ENCODE measurements at places on chromosomes 16 and 17.

- DNase-seq = no peak
These were observed 295.7 kb upstream of the FOXF1 start for GRCh38 chr16:86214326-86215232.

- DNase-seq = no peak
These were observed 627 bp upstream of the TSPOAP1 start for GRCh38 chr17:58329035-58329809.

- DNase-seq = no peak
These were observed at the start of gene CRYBA1 for GRCh38 chr17:29246628-29247027. TSS of gene CRYBA1 (plus strand) at chr17:29246859. CDS start at chr17:29246864, 5 bp downstream.

- no peak for DNase-seq
These were observed 197.6 kb downstream of the MSI2 start for GRCh38 chr17:57453841-57454425.

GRCh38 chr16:5490499-5490898 lies 392.9 kb upstream of the EEF2KMT start:
- DNase-seq = no peak

GRCh38 chr17:47713980-47714700 lies 18.9 kb upstream of the TBX21 start:
- no peak for DNase-seq

GRCh38 chr17:74780443-74781238 lies 4.5 kb upstream of the NAT9 start:
- DNase-seq = peak; percentile 52

DNA sequence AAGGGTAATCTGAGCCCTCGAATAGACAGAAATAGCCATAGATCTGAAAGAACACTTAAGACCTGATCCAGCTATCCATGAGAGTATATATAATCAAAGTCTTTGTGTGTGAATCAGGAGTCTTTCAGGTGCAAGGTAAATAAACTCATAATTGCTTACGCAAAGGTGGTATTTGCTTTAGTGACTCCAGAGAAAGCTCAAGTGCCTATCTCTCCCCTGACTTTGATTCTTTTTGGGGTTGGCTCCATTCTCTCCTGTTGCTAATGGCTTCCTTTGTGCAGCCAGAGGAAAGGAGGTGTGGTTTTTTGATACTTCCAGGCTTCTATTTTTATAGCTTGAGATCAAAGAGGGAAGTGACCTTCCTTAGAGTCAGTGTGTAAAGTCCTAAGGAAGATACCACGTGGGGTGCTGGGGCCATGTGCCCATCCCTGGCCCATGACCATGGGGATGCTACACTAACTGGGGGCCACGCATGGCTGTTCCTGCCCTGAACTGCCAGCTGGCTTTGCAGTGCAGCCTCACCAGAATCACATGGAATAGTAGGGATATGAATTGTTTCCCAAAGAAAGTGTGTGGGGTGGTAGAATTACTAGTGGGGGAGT lies 45.8 kb downstream of the TENT4B start:
- DNase-seq = no peak

- no peak for DNase-seq
These were observed 58.0 kb downstream of the ASIC2 start for GRCh38 chr17:33234930-33235685.

- DNase-seq = no peak
These were observed 33.1 kb upstream of the SNN start for GRCh38 chr16:11635113-11635652.

- no peak for DNase-seq
These were observed 213.9 kb downstream of the GSG1L start for GRCh38 chr16:27849621-27850020.

DNA sequence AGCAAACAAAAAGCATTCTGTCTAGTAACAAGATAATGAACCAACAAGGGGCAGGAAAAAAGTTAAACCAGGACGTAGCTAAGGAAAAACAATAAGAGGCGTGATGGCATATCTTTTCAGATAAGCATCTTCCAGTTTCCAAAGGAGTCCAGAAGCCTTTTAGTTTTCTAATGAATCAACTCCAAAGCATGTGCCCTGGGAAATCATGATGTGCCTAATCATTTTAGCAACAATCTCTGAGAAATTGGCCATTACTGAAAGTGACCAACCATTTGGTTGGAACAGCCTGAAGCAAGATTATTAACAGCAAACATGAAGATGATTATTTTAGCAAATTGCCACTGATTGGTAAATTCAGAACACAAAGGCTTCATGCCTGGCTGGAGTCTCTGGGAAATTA lies 440.9 kb upstream of the MAF start:
- no peak for DNase-seq

DNA sequence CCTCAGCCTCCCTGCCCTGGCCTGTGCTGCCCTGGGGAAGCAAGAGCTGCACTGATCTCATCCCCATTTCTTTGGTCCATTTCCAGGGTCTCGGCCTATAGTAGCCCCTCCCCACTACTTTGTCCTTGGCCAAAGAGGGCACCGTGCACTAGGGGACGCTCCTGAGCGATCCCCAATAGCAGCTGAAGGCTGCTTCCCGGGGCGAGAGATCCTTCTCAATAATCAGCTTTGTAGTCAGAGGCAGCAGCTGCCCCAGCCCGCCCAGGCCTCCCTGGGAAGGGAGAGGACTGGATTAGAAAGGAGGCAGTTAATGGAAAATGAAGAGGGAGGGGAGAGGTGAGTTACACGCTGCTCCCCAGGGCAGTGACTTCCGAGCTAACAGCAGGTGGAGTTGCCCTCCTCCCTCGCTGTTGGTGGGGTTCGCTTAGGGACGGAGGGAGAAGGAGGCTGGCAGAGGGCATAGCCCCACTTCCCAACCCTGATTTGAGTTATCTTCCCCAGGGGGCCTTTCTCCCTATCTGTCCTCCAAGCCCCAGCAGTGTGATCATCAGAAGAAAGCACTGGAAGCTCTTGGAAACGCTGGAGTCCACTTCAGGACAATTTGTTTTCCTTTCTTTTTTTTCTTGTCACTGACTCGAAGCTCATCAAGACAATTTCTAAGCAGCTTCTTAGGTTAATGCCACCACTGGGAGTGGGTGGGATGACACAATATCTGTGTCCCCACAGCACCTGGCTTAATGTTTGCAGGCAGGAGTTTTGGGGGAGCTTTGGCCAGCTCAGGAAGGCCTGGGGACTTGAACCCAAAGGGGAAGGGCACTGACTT lies 2.6 kb downstream of the MXRA7 start:
- no peak for DNase-seq

- DNase-seq = peak; percentile 89
These were observed at the start of gene SPATA20 for GRCh38 chr17:50547035-50547735. TSS of gene SPATA20 (plus strand) at chr17:50547174. CDS start at chr17:50547209, 35 bp downstream.

DNA sequence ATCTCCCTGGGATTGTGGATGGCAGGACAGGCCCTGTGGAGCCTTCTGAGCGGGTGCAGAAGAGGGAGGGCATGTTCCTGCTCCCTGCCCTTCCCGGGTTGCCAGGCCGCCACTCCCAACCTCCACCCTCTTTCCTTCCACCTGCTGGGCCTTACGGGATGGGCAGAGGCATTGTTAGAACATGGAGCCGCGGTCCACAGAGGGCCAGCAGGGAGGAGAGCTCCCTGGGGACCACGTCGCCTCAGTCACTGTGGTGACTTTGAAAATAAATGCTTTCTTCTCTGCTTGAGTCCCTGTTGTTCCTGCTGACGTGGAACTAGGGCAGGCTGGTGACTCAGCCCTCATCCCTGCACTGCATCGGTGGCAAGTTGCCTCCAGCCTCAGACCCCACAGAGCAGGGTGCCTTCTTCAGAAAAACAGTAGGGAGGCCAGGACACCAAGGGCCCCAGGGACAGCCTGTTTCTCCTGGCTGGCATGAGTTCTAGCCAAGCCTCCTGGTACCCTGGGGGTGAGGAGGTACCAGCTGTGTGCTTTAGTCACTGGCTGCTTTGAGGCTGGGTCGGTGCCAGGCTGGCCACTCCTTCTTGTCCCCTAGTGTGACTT lies 224.9 kb downstream of the SEC14L1 start:
- peak; percentile 35 for DNase-seq

DNA sequence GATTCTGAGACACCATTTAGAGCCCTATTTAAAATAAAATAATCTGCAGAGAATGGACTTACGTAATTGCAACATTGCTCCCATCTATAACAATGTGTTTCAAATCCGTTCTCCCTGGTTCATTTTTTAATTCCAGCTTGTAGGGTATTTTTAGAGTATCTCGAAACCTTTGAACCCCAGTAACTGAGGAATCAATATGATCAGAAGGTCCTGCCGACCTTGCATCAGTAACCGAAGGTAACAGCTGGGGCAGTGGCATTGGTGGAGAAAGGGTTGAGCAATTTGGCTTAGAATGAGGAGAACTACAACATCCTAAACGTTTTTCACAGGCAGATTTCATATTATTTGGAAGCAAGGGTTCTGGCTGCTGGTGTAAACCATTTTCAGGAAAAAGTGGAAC lies 49.3 kb downstream of the N4BP1 start:
- DNase-seq = no peak

GRCh38 chr16:4641306-4641687 lies 16.7 kb downstream of the MGRN1 start:
- no peak for DNase-seq

DNA sequence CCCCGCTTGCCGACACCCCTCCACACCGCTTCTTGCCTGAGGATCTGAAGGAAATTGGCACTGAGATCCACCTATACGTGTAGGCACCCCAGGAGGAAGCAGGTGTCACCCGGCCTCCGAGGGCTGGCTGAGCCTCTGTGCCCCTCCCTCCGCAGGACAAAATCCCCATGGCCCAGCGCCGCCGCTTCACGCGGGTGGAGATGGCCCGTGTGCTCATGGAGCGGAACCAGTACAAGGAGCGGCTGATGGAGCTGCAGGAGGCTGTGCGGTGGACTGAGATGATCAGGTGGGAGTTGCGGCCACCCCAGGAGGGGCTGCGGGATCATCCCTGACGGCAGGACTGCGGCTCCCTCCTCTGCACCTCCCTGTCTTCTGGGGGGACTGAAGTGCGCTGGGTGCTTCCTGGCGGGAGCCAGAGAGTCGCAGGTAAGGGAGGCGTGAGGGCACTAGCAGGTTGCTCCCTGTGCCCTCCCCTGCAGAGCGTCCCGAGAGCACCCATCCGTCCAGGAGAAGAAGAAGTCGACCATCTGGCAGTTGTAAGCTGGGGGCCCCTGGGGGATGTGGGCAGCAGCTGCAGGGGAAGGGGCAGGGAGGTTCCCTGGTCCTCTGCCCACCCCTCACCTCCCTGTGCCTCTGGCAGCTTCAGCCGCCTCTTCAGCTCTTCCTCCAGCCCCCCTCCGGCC lies 9.0 kb downstream of the NME3 start:
- no peak for DNase-seq

- DNase-seq = no peak
These were observed 197.5 kb downstream of the HS3ST3A1 start for GRCh38 chr17:13403982-13404946.

DNA sequence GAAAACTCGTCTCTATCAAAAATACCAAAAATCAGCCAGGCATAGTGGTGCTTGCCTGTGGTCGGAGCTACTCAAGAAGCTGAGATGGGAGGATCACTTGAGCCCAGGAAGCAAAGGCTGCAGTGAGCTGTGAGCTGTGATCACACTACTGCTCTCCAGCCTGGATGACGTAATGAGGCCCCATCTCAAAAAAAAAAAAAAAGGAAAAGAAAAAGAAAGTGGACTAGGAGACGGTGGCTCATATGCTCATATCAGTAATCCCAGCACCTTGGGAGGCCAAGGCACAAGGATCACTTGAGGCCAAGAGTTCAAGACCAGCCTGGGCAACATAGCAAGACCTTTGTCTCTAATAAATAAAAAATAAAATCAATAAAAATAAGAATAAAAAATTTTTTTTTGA lies 8.8 kb upstream of the SUMO2 start:
- no peak for DNase-seq

DNA sequence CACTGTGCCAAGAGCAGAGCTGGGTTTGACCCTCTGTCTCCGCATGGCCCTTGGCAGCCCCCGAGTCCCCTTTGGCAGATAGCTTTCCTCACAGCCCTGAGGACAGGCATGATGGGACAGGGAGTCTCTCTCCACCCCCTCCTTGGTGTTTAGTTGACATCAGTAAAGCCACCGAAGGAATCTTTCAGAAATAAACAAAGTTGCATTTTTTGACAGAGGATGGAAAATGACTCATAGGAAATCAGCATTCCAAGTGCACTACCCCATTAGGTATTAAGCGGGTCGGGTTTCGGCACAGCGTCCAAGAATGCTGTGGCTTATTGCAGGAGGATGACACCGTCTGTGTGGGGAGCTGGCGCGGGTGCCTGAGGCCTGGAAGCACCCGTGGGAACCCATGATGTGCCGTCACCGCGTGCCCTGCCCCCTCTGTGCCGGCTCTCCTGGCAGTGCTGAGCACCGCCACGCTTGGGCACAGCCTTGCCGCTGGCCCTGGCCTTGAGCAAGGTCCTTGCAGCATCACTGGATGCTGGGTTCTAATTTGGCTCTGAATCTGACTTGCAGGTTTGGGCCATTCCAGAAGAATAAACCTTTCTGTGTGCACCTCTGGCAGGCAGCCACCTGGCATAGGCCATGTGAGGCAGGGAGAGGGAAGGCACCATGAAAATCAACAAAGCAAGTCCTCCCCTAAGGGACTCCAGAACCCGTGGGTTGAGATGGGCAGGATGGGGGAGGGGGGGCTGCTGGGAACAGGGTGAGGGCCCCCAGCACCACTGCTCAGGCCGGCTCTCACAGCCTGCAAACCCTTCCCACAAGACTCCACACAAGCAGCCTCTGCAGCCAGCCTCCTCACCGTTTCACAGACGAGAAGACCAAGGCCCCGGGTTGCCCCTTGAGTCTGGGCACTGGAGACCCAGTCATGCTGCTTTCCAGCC lies 50.5 kb upstream of the ZNF469 start:
- DNase-seq = peak; percentile 97

- no peak for DNase-seq
These were observed 57.7 kb downstream of the TBC1D16 start for GRCh38 chr17:79977708-79978547.

DNA sequence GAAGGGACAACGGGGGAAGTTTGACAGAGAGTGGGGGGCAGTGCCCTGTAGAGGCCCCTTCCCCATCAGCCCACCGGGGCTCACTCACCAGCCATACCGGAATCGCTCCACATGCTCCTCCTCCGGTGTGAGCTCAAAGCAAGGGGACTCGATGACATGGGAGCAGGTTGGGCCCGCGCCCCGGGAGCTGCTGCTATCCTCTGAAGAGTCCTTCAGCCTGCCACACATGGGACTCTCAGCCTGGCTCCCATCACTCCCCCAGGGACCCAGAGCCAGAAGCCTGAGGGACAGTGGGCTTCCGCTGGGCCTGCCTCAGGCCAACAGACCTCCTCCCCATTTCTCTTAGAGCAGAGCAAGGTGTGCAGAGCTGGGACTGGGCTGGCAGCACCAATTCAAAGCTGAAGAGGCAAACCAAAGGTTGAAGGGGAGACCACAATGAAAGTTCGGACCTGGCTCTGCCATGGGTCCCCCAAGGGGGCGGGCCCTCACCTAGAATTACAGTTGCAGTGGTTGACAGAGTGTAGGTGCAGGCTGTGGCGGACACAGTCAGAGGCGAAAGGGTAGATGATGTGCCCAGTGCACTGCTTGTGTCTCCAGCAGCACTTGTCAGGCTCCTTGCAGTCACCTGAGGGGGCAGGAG lies 7.3 kb downstream of the PROCA1 start:
- no peak for DNase-seq

DNA sequence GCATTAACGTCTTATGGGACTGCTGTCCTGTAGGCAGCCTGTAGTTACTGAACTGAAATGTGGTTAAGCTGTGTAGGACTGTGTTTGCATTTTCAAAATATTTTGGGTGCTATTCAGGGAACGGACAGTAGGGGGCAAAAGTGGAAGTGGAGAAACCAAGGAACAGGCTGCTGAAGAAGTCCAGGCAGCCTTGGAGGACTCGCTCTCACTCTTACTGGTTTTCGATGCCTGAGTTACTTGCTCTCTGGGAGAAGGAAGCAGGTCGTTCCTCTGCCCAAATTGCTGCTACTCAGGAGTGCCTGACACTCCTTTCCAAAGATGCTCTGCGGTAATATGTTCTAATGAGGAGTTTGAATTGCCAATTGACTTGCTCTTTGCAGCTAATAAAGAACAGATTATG lies 64.5 kb upstream of the RBFOX1 start:
- DNase-seq = no peak
